Suppressor macrophage (primary cell): ENCODE measurements at places on chromosomes 5 and 9.
A peak's percentile ranks its signal among the peaks of the same experiment; 100 is the strongest.

DNA sequence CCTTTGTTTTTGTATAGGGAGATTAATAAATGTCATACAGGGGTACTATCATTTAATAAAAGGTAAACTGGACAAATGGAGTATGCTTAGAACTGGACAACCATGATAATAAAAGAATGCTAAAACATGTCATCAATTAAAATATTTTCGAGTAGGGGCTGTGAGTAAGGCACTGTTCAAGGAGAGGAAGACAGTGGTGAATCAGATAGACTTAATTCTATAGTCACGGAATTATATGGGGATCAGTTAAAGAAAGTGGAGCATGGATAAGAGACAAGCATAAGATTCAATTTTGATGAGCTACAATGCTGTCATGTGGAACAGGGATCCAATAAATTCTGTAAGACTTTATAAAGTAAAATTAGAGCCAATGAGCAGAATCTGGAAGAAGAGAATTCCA lies 104.5 kb downstream of the HMHB1 start:
- DNase-seq: no peak

DNA sequence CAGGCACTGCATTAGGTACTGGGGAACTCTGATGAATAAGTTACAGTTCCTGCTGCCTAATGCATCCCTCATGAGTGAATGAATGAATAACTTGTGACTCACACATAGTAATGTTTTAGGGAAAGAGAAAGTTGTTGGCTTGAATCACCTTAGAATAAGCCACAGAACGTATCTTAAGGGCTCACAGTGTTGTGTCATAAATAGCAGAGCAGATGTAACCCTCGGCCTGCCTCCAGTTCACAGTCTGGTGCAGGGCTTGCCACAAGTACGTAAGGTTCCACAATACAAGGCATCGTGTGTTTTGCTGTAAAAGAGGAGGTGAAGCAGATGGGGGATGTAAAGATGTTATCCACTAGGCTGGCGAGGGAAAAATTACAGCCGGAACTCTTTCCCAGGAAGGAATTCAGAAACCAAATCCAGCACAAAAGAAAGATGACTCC lies 218.7 kb downstream of the TRPM3 start:
- no peak for DNase-seq

- DNase-seq: peak; percentile 12
Measured at GRCh38 chr9:70081120-70081495, 37.5 kb downstream of the MAMDC2 start.

DNA sequence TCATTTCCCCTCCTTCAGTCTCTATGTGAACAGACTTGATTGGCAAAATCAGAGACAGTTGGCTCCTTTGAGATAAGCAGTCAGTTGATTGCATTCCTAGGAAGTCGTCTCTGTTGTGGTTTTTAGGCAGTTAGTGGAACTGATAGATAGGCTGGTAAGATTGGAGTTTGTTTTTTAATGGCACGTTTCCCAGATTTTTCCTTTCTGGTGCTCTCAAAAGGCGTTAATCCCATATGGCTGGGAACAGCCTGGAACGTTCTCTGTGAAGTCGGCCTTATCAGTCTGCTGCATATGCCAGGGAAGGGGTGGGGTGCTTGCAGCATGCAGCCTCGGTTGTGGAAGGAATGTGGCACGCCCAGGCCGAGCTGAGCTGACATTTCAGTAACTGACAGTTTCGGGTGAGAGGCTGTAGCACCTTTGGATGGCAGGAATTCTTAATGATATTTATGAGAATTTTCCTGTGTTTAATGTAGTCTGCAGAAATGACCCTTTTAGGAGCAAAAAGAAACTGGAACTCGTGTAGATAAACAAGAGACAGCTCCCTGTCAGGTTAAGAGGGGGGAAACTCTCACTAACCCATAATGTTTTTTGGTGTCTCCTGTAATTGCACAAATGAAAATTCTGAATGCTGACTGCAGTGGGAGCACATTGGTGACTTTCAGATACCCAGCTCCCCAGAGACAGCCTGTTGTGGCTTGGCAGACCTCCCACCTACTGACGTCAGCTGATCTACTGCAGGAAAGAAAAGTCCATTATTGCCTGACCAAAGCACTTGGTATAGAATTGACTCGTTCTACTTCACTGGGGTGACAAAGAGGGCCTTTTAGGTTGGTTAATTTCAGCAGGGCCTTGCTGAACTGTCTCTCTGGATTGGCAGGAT lies 6.3 kb downstream of the SPTAN1 start:
- DNase-seq: peak; percentile 71

DNA sequence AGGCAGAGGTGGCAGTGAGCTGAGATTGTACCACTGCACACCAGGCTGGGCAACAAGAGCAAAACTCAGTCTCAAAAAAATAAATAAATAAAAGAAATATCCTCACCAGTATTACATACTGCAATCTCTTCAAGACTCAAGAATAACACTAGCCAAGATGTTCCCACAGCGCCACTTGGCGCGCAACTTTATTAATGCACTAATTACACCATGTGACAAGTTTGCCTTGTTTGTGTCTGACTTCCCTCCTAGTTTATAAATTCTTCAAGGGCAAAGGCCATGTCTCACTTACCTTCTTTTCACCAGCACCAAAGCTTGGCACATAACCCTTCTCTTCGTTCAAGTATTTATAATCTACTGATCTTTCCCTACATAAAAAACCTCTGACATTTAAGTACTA lies 4.8 kb downstream of the SKP1 start:
- DNase-seq: no peak

GRCh38 chr5:177540438-177540837 lies 13.9 kb downstream of the FAM193B start:
- no peak for DNase-seq

DNA sequence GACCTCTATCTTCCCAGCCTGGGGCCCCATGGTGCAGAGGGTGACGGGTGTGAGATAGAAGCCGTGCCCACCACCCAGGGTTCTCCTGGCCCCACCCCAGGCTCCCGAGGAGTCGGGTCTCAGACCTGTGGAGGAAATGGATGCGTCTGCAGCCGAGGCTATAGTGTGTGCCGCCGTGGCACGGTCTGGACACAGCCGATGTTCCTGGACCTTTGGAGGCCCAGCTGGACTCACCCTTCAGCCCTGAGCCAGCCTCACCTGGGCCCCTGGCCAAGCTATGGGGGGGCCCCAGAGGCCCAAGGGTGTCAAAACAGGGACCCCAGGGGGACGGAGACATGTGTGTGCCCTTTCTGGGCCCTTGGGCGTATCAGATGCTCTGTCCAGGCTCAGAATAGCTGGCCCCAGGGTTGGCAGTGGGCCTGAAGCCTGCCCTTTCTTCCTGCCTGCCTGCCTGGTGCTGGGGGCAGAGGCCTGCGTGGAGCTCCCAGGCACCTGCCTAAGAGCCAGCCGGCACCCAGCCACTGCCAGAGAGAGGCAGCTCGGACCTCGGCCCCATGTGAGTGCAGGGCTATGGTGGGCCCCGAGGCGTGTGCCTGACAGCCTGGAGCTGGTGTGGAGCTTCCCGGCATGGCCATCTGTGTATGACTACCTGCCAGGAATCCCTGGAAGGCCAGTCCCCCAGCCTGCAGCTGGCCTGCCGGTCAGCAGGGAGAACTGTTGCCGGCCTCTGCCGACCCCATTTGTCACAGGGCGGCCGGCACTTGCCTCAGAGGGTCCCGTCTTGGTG lies 41.8 kb downstream of the KCNT1 start:
- DNase-seq: no peak

DNA sequence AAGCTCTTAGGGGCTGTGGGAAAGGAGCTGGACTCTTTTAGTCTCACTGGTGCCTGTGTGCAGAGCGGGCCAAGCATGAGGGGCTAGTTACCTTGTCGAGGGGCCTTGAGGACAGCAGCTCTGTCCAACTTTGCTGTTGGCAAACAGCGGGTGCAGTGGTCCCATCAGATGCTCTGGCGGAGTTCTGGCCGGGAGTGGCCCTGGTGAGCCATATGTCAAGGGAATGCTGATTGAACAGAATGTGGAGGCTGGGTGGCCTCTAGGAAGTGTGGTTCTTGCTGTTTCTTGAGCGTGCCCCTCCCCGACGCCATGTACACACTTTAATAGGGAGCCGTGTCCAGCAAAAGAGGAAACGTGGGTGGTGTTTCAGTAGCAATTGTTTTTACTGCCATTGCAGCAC lies 3.6 kb upstream of the ADAMTS2 start:
- DNase-seq: peak; percentile 22

DNA sequence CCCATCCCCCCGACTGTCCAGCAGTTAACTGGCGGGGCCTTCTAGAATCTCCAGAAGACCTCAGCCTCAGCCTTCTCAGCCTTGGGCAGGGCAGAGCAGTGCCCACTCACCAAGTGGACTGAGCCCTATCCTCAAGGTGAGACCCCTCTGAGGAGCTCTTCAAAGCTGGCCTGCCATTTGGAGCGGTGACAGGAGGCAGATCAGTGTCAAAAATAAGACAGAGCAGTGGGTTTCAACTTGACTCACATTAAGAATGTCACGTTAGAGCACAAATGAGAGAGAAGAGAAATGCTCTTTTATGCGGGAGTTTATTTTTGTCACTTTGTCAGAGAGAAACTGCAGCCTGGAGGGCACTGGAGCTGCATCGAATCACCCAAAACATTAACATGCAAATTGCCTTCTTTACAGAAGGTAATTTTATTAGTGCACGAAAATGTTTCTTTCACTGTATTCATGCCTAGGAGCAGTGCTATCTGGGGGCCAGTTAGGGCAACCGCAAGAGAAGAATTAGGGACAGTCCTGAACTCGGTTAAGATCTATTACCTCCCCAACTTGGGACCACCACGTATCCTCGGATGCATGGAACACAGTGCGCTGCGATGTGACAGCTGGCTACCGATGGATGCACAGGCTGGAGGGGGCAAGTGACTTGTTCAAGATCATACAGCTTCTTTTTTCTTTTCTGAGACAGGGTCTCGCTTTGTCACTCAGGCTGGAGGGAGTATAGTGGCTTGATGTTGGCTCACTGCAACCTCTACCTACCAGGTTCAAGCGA lies 188.5 kb downstream of the DAB2IP start:
- DNase-seq: no peak

GRCh38 chr9:22105005-22105722 lies 96.1 kb upstream of the CDKN2B start:
- DNase-seq: no peak

DNA sequence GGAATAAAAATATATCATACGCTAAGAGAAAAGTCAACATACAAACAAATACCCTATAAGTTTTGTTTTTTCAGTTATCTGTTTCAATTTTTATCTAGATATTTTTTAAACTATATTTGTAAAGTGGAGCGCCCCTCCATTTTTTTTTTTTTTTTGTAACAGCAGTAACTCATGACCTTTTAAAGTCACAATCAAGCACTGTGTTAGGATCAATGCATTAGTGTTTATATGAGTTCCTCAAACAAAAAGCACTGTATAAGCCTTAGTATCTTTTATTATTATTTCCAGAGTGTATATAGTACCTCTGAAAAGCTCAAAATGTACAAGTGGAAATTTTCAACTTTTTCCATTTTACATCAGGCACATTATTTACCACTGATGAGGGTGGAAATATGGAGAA lies 20.6 kb downstream of the PFDN1 start:
- DNase-seq: no peak

GRCh38 chr5:135891791-135892190 lies 3.9 kb downstream of the IL9 start:
- no peak for DNase-seq

- no peak for DNase-seq
Measured at GRCh38 chr5:168976311-168976970, 324.5 kb downstream of the SLIT3 start.

- DNase-seq: peak; percentile 13
Measured at GRCh38 chr9:86354818-86355309, 654 bp upstream of the TUT7 start.

- no peak for DNase-seq
Measured at GRCh38 chr9:122216138-122216797, 12.5 kb downstream of the LHX6 start.

- DNase-seq: no peak
Measured at GRCh38 chr5:81843845-81844244, 92.9 kb upstream of the SSBP2 start.

GRCh38 chr5:95628933-95629332 lies 9.0 kb downstream of the GPR150 start:
- DNase-seq: no peak

DNA sequence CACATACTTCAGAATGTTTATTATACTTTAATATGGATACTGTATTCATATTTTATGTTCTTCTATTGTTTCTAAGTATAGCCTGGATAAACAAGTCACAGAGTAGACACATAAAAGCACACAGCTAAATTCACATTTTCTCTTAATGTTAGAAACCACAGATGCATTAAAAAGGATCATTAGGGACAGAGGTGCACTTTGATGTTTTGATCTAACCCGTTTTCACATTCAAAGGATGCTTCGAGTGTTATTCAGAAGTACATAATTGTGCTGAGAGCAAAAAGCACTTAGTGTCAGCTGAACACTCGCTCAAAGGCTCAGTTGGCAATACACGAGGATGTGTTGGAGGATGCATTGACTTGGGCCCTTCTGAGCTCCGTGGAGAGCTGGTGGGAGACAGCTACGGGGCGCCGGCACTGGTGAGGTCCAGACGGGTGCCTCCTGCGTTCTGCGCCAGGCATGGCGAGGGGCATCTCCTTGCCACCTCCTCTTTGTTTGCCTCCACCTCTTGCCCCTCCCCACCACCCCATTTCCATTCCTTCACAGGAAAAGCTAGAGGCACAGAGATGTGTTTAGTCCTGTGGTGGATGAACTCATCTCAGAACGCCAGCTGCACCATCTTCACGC lies 35.5 kb downstream of the MED10 start:
- no peak for DNase-seq

DNA sequence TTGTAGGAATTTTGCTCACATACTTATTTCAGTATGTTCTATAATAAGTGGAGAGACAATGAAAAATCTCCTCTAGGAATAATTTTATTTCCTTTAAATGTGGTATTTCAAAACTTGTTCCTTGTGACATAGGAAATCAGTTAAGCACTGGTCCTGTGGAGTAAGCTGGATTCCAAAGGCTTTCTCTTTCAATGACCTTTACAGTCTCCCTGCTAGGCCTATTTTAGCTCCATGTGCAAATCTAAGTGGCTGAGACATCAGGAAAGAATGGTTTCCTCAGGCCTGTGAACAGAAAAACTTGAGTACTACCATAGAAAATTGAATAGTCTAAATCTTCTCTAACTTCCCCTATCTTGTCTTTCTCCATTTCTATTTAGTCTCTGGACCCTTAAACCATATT lies 514.2 kb upstream of the TLE4 start:
- DNase-seq: no peak

DNA sequence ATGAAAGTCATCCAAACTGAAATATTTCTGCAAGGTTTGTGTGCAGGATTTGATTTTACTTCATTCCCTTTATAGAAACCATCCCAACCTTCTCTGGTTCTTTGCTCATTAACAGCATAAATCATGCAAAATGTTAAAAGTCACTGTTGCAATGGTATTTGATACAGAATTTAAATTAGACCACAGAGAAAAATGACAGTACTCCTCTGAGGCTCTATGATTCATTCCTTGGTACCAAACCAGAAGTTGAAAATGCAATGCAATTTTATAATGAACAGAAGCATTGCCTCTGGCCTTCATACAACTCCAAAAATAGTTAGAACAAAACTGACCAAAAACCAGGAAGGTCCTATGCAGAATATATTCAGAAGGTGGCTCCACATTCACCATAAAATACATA lies 607.1 kb downstream of the TLE1 start:
- no peak for DNase-seq
